ENCODE measurements at places on chromosomes 3 and 15. TPM values are rescaled to one million over a fixed set of nuclear protein-coding genes. Genes with fewer than 3 reads are reported as not detected.

Gene ANKRD63
- total RNA-seq: not detected

Gene CATSPER2
- total RNA-seq: 0.75 TPM

Gene ATP13A5
- not detected for total RNA-seq

Gene FMN1
- 0.13 TPM for total RNA-seq

Gene ZNF80
- total RNA-seq: not detected

Gene SH2D7
- total RNA-seq: not detected

Gene TRAT1
- not detected for total RNA-seq

Gene SEMA6D
- 8.1 TPM for total RNA-seq

Gene ROBO2
- total RNA-seq: 3.2 TPM
